GM19239 (cell line): ENCODE measurements at places on chromosomes 4 and X.

GRCh38 chr4:10809905-10810304 is 125.3 kb upstream of the CLNK start:
- DNase-seq = no peak

GRCh38 chr4:4422856-4423499 is 36.1 kb downstream of the NSG1 start:
- DNase-seq = no peak

GRCh38 chrX:10597871-10598270 is 22.5 kb downstream of the MID1 start:
- DNase-seq = no peak

DNA sequence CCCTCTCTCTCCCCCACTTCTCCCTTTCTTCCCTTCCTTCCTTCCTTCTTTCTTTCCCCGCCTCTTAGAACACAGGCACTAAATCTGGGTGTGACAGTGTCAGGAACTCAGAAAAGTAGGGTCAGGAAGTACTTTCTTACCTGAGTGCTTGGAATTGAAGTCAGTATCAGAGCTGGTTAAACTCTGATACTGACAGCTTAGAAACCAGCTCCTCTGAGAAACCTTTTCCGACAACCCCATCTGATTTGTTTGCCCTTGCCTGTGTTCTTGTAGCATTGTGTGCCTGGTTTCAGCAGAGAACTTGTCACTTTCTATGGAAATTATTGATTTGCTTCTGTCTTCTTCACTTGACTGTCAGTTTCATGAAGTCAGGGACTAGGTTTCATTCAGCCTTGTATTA is 113.9 kb downstream of the AASDH start:
- DNase-seq = no peak

GRCh38 chr4:39362827-39363226 is 3.3 kb downstream of the RFC1 start:
- DNase-seq = no peak

- no peak for DNase-seq
Observed at GRCh38 chr4:62644372-62644771, 1444.2 kb downstream of the ADGRL3 start.
